Keratinocyte (primary cell): ENCODE measurements at places on chromosomes 7 and 10.

DNA sequence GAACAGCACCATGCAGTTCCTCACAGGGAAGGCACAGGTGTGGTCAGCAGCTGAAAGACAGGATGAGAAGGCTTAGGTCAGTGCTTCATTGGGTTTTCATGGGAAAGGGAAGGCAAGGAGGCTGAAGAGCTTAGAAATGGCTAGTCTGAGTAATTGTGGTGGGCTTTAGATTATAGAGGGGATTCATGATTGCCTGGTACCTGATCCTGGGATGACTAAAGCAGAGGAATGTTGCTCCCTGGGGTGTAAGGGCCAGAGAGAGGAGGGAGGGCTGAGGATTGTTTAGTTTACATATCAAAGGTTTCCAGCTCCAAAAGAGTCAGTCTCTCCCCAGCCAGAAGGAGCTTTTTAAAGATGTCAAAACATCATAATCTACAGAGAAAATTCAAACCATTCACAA, 396.3 kb upstream of the POM121L12 start:
- DNase-seq: no peak

GRCh38 chr7:96558093-96558492, 151.6 kb downstream of the SEM1 start:
- no peak for DNase-seq

- DNase-seq: no peak
Measured at GRCh38 chr7:149456506-149457421, 4.1 kb downstream of the ZNF777 start.

DNA sequence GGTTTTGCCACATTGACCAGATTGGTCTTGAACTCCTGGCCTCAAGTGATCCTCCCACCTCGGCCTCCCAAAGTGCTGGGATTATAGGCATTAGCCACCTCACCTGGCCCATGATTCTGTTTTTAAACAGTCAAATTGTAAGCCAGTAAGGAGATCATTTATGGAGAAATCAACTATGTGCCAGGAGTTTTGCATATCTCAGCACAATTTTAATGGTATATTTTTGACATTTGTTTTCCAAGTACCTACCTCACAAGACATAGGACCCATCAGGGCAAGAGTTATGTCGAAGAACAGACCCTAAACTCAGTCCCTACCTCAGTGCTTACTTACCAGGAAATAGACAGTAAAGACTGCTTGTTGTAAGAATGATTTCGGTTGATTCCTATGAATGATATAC, 173.3 kb upstream of the TNS3 start:
- DNase-seq: no peak

DNA sequence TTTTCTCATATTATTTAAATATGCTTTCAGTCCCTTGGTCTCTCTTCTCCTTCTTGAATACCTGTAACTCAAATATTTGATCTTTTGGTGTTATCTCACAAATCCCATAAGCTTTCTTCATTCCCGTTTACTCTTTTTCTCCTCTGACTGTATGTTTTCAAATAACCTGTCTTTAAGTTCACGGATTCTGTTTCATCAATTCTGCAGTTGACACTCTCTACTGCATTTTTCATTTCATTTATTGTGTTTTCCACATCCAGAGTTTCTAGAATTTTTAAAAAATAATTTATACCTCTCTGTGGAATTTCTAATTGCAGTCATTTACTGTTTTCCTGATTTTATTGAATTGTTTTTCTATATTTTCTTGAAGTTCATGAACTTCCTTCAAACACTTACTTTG, 298.4 kb downstream of the PTPRN2 start:
- DNase-seq: no peak

GRCh38 chr10:6115411-6115810, 26.6 kb downstream of the RBM17 start:
- no peak for DNase-seq

DNA sequence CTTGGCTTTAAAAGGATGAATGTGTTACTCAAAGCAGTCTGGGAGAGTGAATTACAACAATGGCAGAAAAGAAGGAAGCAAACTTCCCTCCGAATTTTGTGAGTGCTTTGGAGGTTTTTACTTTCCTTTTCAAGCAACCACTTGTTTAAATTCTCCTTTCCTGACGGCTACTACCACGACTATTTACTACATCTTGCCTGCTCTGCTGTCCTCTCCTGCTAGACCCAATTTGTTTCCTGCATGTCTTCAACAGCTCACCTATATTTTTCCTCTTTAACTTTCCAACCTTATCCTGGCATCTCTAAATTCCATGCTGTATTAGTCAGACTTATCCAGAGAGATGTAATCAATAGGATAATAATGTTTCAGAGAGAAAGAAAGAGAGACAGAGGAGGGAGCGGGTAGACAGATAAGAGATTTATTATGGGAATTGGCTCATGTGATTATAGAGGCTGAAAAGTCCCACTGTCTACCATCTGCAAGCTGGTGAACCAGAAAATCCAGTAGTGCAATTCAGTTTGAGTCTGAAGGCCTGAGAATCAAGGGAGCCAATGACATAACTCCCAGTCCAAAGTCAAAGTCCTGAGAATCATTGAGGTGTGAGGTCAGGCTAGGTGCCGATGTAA, 42.8 kb upstream of the SLC13A1 start:
- DNase-seq: no peak

- no peak for DNase-seq
Measured at GRCh38 chr10:131817866-131818509, 82.8 kb upstream of the PPP2R2D start.

GRCh38 chr10:75924309-75924902, 493.0 kb downstream of the LRMDA start:
- DNase-seq: no peak

GRCh38 chr10:49015700-49016099, 76.1 kb upstream of the LRRC18 start:
- no peak for DNase-seq

DNA sequence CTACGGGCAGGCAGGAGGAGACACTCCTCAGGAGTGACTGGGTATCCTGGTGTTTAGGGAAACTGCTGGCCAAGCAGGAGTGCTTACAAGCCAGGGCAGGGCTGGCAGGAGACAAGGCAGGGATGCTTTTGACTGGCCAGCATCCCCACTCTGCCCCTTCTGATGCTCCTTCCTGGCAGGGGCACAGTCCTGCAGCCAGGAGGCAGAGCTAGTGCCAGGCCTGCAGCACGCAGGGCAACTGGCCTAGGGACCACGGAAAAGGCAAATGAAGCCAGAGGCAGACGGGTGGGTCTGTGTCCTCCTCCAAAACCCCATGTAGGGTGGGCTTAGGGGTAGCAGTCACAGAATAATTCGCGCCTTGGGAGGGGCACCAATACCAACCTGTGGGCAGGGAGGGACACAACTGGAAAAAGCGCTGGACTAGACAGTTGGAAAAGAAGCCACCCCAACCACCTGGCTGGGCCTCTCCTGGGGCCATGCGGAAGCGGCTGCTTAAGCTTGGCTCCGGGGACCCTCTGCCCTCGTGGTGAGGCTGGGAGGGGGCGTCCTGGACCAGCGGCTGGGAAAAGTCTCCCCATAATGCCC, 4.8 kb downstream of the IMPDH1 start:
- no peak for DNase-seq

DNA sequence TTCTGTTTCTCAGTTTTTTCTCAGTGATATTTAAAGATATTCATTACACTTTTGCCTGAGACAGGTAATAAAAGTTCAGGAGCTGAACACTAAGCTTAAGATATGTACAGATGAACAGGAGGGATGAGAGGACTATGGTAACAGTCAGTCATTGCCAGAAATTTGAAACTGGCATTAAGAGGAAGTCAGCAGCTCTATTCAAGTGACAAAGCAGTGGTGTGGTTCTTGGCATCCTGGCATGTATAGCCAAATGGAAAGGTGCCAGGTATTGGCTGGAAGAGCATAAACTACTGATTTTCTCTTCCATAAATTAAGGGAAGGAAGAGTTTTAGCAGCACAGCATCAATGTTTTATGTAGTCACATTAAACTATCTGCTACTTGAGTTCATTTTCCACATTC, 22.7 kb downstream of the HOXA1 start:
- DNase-seq: no peak

DNA sequence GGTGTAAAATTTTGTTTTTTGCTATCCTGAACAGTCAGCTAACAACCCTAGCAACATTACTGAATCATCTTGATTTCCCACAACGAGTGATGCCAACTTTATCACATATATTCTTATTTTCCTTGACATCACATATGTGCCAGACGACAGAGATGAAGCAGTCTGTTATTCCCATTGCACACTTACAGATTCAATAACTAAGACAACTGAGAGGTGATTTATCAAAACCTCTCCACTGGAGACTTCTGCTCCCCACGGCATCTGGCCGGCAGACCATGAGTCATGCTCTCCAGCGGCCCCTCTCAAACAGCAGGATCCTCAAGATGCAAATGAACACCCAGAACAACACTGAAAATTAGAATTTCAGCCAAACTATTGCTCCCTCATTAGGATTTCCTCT, 57.1 kb downstream of the AMPH start:
- DNase-seq: no peak

GRCh38 chr10:124704428-124705380, 39.5 kb downstream of the FAM53B start:
- DNase-seq: no peak

GRCh38 chr10:109765838-109766237, 157.5 kb downstream of the XPNPEP1 start:
- no peak for DNase-seq

- no peak for DNase-seq
Measured at GRCh38 chr7:120874722-120875121, 16.8 kb upstream of the TSPAN12 start.

- DNase-seq: no peak
Measured at GRCh38 chr10:396107-396506, 260.9 kb downstream of the ZMYND11 start.

DNA sequence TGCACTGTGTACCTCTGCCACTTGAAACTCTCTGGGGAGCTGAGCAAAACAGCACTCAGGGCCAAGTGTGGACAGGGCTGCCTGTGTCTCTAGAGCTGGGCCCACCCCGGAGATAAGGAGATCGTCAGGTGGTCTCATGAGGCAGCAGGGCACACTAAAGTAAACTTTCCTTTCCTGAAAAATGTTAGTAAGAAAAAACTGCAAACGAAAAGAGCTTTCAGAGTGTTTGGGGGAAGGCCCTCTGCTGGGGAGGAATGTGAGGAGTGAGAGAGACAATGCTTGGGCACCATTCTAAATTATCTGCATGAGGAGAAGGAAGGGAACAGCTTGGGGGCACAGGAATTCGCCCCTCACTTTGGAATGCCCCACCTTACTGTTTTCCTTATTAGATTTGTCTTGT, 127.7 kb downstream of the ATXN7L1 start:
- no peak for DNase-seq

GRCh38 chr7:4135301-4135700, 546.8 kb upstream of the FOXK1 start:
- no peak for DNase-seq

DNA sequence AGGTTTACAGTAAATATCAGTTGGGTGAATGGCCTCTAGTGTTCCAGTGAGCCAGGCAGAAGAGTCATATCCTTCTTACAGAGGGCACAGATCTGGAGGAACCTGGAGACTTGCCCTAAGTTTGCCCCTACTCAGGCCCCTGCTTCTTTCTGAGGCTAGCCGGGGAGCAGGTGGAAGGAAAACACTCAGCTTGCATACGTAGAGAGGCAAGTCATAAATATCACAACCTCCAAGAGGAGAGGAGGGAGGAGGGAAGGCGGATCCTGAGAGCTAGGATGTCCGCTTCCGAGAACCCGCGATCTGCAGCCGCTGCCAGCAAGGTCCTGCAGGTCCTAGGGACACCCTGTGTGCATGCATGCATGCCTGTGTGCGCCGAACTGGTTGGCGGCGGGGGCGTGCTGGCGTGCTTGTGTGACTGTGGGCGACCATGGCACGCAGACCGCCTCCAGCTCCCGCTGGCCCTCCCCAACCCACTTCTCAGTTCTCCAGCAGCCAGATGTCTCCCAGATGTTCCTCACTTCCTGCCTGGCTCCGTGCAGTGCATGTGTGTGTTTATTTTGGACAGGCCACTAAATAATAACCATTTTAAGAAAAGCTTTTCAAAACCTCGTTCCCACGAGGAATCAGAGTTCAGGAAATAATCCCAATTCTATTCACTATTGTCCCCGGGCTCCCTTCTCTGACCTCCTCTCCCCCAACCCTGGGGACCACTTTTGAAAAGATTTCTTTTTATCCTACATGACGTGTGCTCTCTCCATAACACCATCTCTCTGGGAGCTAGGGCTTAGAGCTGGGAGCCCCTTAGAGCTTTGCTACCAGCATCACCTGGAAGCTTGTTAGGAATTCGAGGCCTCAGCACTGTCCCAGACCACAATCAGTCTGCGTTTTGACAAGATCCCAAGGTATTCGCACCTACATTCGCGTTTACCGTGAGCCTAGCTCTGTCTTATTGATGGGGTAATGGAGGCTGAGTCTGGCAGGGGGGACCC, 32.4 kb downstream of the UNC5B start:
- no peak for DNase-seq

DNA sequence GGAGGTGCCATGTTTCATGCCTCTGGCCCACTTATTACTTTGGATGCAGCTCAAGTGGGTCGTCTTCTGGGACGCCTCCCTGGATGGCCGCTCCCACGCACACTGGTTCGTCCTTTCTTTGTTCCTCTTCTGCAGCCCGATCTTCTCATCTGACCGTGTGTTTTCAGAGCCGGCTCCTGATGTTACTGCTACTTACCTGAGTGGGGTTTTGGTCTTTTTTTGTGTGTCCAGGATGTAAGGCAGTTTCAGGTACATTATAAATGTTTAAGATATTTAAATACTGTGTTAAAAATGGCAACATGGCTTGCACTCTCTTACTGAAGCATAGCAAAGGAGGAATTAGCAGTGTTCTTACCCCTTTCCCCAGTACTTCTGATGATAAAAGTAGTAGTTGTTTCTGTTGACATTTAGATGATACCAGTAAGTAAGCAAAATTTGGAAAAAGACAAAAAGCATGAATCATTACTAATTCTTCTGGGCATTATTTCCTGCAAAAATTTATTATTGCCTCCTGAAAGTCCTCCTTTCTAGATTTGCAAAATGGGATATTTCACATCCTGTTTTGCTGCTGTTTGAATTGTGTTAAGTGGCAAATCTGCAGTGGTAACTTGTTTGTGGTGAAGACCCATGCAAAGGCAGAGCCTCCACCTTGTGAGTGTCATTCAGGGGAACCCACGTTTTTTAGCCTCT, 59.4 kb downstream of the SHH start:
- no peak for DNase-seq
